ENCODE measurements at places on chromosomes 3 and 15.

- DNase-seq: no peak
Measured at GRCh38 chr3:116716490-116716889, 6.9 kb downstream of the TUSC7 start.

DNA sequence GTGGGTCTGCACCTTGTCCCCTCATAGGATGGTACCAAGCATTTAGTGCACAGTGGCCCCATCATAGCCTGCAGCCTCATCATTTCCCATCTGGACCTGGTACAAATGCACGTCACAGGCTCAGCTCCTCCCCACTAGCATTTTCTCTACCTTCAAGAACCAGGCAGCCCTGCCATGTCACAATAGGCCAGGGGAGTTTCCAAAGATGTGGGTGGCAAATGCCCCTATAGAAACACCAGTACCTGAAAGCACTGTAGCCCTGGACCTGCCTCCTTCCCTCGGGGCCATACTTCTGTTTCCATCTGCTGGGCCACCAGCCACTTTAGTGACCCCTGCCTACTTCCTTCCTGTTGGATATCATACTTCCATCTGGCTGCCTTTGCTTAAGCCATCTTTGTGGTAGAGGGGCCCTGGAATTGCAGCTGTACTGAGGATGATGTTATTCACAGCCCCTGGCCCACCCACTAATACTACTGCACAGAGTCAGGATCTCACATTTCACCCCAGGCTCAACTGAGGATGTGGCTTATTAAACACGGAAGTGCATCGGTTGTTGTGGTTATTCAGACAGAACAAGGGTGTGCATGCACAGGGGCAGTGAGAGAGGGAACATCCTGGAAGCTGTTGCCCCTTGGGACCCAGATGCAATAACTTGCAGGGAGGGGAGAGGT, 3.8 kb downstream of the TCTA start:
- DNase-seq: no peak

DNA sequence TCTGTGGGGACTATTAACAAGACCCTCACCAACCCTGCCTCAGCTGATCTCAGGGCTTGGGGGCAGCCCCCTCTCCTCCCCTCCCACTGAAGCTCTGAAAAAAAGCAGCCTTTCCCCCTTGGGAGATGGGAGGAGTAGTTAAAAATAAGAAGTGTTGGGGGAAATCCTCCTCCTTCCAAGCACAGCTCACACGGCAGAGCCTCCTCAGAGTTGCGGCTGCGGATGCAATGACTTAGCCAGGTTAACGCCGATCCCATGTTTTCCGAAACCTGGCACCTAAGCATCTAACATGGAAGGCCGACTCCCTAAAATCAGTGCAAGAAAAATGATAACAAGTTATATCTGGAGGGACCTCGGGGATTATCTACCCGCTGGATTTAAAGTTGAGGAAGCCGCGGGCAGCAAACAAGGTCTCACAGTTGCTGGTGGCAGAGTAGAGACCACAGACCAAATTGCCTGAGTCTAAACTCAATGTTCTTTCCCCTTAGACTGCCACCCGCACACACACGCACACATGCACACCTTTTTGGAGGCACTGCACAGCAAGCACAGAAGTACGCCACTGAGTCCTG, 1.1 kb upstream of the TPM1 start:
- DNase-seq: no peak

DNA sequence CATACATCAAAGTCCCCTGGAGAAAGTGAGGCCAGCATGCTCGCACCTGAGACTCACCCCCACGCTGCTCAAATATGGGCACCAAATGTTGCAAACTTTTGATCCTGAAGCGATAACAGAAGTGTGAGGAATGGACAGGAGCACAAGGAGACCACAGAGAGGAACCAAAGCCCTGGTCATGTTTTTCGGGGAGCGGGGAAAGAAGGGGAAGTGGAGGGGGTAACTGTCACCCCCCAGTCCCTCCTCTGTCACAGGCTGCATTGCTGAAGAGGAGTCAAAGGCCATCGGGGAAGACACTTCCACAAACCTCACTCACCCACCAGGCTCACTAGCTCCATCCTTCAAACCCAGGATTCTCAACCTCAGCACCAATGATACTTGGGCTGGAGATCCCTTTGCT, 182.4 kb downstream of the UACA start:
- no peak for DNase-seq

DNA sequence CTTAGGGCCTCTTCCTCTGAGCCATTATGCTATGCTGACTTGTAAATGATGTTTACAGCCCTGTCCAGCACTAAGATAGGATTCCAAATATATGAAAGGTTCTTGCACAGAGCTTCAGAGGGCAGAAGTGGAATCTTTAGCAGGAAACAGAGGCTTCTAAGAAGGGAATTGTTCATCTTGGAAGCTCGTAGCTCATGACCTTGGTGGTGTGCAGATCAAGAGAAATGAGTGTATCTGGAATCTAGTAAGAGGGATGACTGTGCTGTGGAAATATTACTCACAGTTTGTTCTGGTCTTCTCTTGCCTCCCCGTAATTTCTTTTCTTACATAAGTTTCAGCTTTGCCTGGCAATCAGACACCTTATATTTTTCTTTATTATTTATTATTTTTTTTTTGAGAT, 175.8 kb downstream of the SPATA16 start:
- DNase-seq: no peak
